Cortex of kidney (tissue), 1 donor: ENCODE measurements at places on chromosomes 5 and 9.

- no peak for DNase-seq
Observed at GRCh38 chr5:131679911-131680310, 44.9 kb upstream of the RAPGEF6 start.

- DNase-seq, result no peak
Observed at GRCh38 chr5:43150748-43151147, 30.0 kb downstream of the ZNF131 start.

GRCh38 chr5:67462147-67462546, 265.5 kb upstream of the CD180 start:
- no peak for DNase-seq

- DNase-seq, result no peak
Observed at GRCh38 chr5:174759091-174759490, 34.7 kb downstream of the MSX2 start.

- no peak for DNase-seq
Observed at GRCh38 chr5:111262815-111263214, 38.6 kb downstream of the CAMK4 start.

- DNase-seq, result no peak
Observed at GRCh38 chr5:149841851-149842793, 102.5 kb downstream of the PDE6A start.

DNA sequence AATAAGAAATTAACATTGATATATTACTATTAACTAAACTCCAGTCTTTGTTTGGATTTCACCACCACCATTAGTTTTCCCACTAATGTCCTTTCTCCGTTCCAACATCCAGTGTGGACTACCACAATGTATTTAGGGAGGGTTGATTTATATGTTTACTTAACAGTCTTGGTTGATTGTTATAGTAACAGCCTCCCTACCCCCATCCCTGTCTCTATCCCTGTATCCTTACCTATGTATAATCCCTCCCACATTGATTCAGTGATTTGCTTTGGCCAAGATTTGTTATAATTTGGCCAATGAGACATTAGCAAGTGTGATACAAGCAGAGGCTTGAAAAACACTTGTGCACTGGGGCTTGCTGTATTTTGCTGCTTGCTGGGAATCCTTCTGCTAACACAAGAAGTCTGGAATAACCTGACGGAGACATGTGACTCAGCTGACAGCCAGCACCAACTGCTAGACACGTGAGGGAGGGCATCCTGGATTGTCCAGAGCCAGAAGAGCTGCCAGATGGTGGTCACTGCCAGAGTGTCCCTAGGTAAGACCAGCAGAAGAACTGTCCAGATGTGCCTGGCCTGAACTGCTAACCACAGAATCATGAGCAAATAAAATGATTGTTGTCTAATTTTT, 51.2 kb upstream of the TCF7 start:
- DNase-seq, result no peak

GRCh38 chr5:113344973-113345940, 89.5 kb downstream of the TSSK1B start:
- no peak for DNase-seq

DNA sequence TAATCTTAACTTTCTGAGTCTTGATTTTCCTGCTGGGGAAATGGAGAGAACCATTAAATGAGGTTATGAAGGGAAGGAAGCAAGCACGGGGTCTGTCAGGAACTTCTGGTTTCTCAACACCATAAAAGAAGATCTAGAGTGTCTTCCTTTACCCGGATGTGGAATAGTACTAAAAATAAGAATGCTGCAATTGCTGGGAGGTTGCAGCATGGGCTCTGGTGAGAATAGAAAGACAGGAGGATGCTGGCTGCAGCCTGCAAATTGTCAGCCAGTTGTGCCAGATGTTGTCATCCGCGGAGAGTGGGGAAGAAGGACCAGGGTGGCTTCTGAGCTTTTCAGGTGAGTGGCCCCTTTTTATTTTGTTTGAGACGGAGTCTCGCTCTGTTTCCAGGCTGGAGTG, 69.3 kb upstream of the STC2 start:
- DNase-seq, result no peak

- DNase-seq, result no peak
Observed at GRCh38 chr5:137600721-137601360, 101.7 kb upstream of the SPOCK1 start.

DNA sequence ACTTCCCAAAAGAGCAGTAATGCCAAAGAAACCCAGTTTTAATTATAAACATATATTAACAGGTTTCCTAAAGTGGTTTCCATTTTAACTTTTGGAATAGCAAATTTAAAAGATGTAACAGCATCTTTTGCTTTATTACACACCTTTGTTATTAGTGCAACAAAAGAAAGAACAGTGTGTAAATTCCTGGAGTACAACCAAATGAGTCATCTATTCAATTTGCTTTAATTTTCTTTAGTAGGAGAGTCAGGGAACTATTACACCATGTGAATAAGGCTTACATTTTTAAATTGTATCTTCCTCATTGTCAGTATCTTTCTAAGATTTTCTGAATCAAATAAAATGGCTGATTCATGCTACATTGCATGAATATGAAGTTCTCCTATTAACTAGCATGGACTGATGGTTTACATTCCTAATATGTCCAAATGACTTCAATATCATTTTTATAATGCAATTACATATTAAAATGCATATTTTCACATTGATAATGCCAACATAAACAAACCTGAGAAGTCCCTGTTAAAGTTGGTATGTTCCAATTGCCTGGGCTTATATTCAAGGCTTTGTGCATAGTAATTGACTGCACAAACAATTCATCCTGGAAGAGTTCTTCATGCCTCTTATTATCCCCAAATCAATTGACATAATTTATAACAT, 22.5 kb downstream of the EDIL3 start:
- no peak for DNase-seq

DNA sequence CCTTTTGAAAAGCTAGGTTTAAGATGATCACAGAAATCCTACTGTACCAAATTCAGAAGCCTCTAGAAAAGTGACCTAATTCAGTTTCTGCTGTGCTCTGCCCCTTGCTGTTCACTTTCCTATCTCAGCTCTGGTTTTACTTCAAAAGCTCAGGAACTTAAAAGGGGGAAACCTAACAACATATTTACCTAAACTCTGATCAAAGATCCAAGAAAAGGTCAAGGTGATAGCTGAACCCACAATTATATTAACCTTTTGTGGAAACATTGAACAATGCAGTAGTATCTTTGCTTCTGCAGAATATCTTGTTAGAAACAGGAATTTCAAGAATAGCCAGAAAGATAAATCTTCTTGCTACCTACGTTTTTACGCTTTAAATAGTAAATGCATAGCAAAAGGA, 568.5 kb downstream of the PDE4D start:
- no peak for DNase-seq

- DNase-seq, result no peak
Observed at GRCh38 chr5:153212471-153212870, 278.0 kb upstream of the GRIA1 start.

- DNase-seq, result no peak
Observed at GRCh38 chr9:27181381-27181780, 72.4 kb downstream of the TEK start.

- DNase-seq, result no peak
Observed at GRCh38 chr5:107551088-107551487, 119.6 kb downstream of the EFNA5 start.

DNA sequence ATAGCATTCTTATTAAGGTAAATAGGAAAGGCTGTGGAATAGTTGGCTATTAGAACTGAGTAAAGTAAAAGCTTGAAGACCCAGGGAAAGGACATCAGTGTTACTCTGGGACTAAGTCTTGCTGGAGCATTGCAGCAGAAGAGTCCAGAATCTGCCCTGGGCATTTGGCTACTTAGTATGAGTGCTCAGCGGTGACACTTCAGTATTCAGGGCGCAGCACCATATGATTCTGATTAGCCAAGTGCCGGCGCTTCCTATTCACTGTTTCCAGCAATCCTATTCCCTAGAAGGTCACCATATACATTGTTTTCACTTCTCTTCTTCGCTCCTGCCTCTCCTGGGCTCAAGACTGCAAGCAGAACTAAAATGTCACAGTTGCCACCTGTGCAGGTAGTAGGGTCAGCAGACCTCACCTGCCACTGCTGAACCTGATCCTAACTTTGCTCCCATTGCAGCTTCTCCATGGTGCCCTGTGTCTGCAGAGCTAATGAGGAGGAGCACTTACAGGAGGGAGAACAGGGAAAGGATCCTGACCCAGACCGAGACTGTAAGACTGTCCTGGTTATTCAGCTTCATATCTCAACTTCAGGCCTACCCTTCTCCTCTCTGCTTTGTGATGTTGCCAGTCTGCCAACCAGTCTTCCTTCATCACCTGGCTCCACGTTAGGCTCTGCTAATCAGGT, 313.6 kb upstream of the PIK3R1 start:
- no peak for DNase-seq

DNA sequence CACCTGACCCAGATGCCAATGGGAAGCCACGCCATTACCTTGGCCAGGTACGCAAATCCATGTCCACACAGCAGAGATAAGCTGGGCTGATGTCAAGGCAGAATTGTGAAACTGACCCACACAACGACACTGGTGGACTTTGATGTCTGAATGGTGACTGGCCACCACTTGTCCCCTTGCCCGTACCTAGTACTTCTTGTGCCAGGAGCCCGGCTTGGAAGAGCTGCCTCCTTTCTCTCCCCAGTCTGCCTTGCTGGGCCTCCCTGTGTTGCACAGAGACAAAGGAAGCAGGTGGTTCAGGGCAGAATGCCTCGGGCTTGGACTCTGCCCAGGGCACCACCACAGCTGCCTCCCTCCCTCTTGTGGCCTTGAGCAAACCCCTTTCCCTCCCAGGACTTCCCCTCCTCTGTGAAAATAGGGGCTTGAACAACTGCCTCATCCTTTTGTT, 23.3 kb downstream of the PTGES2 start:
- DNase-seq, result no peak
